ENCODE measurements at places on chromosomes 16 and 17.

- DNase-seq = no peak
- no peaks in the 10 kb centered on the region for H3K4me1 ChIP-seq
- no peak overlapping the region for H3K4me3 ChIP-seq
- H3K27me3 ChIP-seq = no peaks in the 10 kb centered on the region
- no peaks in the 10 kb centered on the region for H3K36me3 ChIP-seq
These were observed 961.9 kb downstream of the CDH8 start for GRCh38 chr16:61074324-61074723.

DNA sequence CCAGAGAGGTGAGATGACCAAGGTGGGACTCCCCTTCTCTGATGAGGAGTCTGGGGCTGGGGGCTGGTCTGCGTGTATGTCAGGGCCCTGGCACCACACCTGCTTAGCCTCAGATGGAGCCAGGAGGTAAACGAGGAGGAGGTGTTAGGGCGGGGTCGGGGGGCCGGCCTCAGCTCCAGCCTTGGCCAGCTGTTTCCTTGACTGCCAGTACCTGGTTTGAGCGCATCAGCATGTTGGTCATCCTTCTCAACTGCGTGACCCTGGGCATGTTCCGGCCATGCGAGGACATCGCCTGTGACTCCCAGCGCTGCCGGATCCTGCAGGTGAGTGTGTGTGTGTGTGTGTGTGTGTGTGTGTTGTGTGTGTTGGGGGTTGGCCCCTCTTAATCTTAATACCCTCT, 8.1 kb downstream of the CACNA1G start:
- H3K27ac ChIP-seq = no peak overlapping the region
- H3K27me3 ChIP-seq = peaks cover 34% of the 10 kb centered on the region
- H3K36me3 ChIP-seq = no peaks in the 10 kb centered on the region
- H3K4me3 ChIP-seq = no peak overlapping the region
- DNase-seq = no peak

GRCh38 chr17:76312735-76313134, 4.7 kb upstream of the QRICH2 start:
- H3K27me3 ChIP-seq = no peaks in the 10 kb centered on the region
- H3K36me3 ChIP-seq = no peaks in the 10 kb centered on the region
- H3K27ac ChIP-seq = no peak overlapping the region
- DNase-seq = no peak
- H3K4me3 ChIP-seq = no peak overlapping the region

- no peaks in the 10 kb centered on the region for H3K27me3 ChIP-seq
- no peaks in the 10 kb centered on the region for H3K36me3 ChIP-seq
- no peak overlapping the region for H3K27ac ChIP-seq
- no peak overlapping the region for H3K4me3 ChIP-seq
- peaks cover 43% of the 10 kb centered on the region for H3K4me1 ChIP-seq
- DNase-seq = no peak
These were observed 203.8 kb upstream of the CHMP6 start for GRCh38 chr17:80787881-80788280.

GRCh38 chr16:818592-818991, 18.1 kb upstream of the GNG13 start:
- DNase-seq = no peak
- H3K27ac ChIP-seq = no peak overlapping the region
- H3K36me3 ChIP-seq = no peaks in the 10 kb centered on the region
- no peaks in the 10 kb centered on the region for H3K4me1 ChIP-seq
- H3K4me3 ChIP-seq = no peak overlapping the region
- H3K27me3 ChIP-seq = peaks cover 87% of the 10 kb centered on the region

GRCh38 chr16:86573646-86574508, 4.5 kb upstream of the FOXL1 start:
- no peak overlapping the region for H3K27ac ChIP-seq
- H3K4me1 ChIP-seq = peaks cover 51% of the 10 kb centered on the region
- no peaks in the 10 kb centered on the region for H3K36me3 ChIP-seq
- peaks cover 82% of the 10 kb centered on the region for H3K27me3 ChIP-seq

GRCh38 chr16:30974348-30974747, 10.7 kb upstream of the HSD3B7 start:
- H3K27me3 ChIP-seq = no peaks in the 10 kb centered on the region
- H3K36me3 ChIP-seq = peaks cover 98% of the 10 kb centered on the region
- no peaks in the 10 kb centered on the region for H3K4me1 ChIP-seq
- no peak for DNase-seq

GRCh38 chr17:5610956-5611355, 26.6 kb upstream of the NLRP1 start:
- DNase-seq = peak; percentile 5
- no peak overlapping the region for H3K4me3 ChIP-seq
- H3K27me3 ChIP-seq = peaks cover 31% of the 10 kb centered on the region
- no peak overlapping the region for H3K27ac ChIP-seq

GRCh38 chr17:7589891-7590691, at the start of gene SOX15:
SOX15 (minus strand) TSS chr17:7590094; CDS start chr17:7589676, 418 bp downstream.
- peak within 1 kb of the TSS; percentile 27 for H3K4me3 ChIP-seq
- no peaks in the 10 kb centered on the region for H3K27me3 ChIP-seq
- H3K27ac ChIP-seq = peak within 1 kb of the TSS; percentile 57
- H3K4me1 ChIP-seq = peaks cover 27% of the 10 kb centered on the region
- no peak for DNase-seq
- peaks cover 76% of the 10 kb centered on the region for H3K36me3 ChIP-seq

DNA sequence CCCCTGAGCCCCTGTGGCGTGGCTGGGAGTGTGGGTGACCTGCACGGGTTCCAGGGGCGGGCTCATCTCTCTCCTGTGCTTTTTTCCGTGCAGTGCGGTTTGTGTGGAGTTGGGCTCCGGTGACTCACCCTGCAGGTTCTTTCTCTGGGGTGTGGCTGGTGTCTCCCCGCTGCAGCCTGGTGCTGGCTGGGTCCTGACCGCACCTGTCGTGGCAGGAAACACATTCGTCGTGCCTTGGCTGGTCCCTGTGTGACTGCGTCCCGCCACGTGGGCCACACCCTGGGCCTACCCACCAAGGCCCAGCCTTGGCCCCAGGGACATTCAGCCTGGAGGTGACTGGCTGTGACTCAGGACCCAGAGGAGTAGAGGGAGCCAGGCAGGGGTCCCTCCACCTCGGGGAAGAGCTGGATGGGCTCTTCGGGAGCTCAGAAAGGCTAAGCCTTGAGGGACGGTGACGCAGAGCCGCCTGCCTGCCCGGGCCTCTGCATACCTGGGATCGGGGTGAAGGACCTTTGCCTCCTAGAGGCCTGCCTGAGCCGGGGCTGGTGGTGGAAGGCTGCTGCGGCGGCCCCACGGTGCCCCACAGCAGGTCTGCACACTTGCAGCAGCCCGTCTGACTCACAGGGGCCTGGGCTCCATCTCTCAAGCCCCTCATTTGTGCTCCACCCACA, 7.8 kb downstream of the TRAF7 start:
- H3K4me1 ChIP-seq = peaks cover 31% of the 10 kb centered on the region
- peaks cover 26% of the 10 kb centered on the region for H3K36me3 ChIP-seq
- H3K27me3 ChIP-seq = no peaks in the 10 kb centered on the region

DNA sequence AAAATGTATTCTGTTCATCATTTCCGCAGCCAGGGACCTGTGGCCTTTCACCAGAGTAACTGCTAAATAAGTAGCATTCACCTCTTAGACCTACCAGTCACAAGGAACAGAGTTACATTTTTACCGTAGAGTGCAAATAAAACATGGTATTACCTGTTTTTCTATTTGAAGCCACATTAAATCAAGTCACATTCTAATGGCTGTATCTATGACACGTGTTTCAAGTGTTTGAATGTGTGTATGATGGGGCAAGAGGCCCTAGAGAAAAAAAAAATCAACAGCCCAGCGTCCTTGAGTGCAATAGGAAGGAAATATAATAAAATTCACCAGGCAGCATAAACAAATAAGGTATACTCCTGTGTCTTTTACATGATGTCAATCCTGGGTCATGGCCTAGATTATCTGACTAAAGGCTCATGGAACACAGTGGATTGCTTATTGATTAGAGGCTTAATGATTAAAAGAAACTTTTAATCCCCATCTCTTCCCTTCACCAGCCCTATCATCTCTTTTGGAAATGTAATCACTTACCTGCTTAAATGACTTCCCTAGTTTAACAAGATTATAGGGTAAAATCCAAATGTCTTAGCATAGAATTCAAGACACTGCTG, 168.7 kb upstream of the CDH5 start:
- H3K27me3 ChIP-seq = no peaks in the 10 kb centered on the region
- no peaks in the 10 kb centered on the region for H3K36me3 ChIP-seq
- no peak overlapping the region for H3K27ac ChIP-seq
- H3K4me1 ChIP-seq = no peaks in the 10 kb centered on the region

- no peaks in the 10 kb centered on the region for H3K36me3 ChIP-seq
- no peak overlapping the region for H3K27ac ChIP-seq
- H3K27me3 ChIP-seq = peaks cover 35% of the 10 kb centered on the region
- DNase-seq = no peak
- no peaks in the 10 kb centered on the region for H3K4me1 ChIP-seq
These were observed 487.1 kb downstream of the GRIN2A start for GRCh38 chr16:9695152-9695551.

GRCh38 chr16:60811657-60812056, 1224.6 kb downstream of the CDH8 start:
- no peak overlapping the region for H3K4me3 ChIP-seq
- H3K27me3 ChIP-seq = no peaks in the 10 kb centered on the region

- H3K36me3 ChIP-seq = no peaks in the 10 kb centered on the region
- no peak overlapping the region for H3K4me3 ChIP-seq
- H3K27me3 ChIP-seq = no peaks in the 10 kb centered on the region
- H3K4me1 ChIP-seq = peaks cover 40% of the 10 kb centered on the region
These were observed 125.2 kb upstream of the SDK2 start for GRCh38 chr17:73769479-73769878.

- H3K27me3 ChIP-seq = peaks cover 3% of the 10 kb centered on the region
- no peak for DNase-seq
- H3K36me3 ChIP-seq = no peaks in the 10 kb centered on the region
- no peak overlapping the region for H3K27ac ChIP-seq
These were observed 33.2 kb upstream of the TAC4 start for GRCh38 chr17:49881054-49881402.

- H3K36me3 ChIP-seq = no peaks in the 10 kb centered on the region
- no peak overlapping the region for H3K4me3 ChIP-seq
- H3K27ac ChIP-seq = no peak overlapping the region
- H3K4me1 ChIP-seq = no peaks in the 10 kb centered on the region
These were observed 10.4 kb downstream of the SLC6A4 start for GRCh38 chr17:30225112-30225511.

DNA sequence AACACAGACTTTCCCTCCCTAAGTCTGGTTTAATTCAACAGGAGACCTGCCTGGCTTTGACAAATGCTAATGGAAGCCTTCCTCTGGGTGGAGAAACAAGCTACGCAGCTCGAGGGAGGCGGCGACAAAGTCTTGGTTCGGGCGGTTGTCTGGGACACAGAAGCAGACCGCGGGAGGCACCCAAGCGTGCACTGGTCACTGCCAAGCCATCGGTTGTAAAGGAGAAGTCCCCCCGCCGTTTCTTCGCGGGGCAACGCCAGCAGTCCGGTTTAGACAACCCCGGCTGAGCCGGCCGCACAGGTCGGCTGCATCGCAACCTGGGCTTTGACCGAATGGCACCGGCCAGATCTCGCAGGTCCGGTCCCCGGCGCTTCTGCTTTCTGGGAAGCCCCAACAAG, 586 bp downstream of the GLYR1 start:
- peak; percentile 63 for DNase-seq
- H3K4me3 ChIP-seq = peak overlapping the region; percentile 97
- H3K27me3 ChIP-seq = no peaks in the 10 kb centered on the region
- H3K4me1 ChIP-seq = peaks cover 46% of the 10 kb centered on the region

DNA sequence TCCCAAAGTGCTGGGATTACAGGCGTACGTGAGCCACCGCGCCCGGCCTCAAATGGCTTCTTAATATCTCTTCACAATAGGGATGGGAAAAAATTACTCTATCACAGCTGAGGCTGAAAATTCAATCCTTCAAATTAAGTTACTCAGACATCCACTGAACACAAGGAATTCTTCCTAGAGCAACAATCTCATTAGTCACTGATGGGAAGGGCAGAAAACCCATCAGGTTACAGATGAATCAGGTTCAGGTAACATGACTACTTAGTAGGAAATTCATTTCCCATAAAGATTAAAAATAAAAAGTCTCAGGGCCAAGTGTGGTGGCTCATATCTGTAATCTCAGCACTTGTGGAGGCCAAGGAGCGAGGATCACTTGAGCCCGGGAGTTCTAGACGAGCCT, 42.5 kb upstream of the ABR start:
- H3K4me3 ChIP-seq = no peak overlapping the region
- H3K36me3 ChIP-seq = no peaks in the 10 kb centered on the region
- no peak for DNase-seq

- H3K4me3 ChIP-seq = no peak overlapping the region
- H3K4me1 ChIP-seq = peaks cover 50% of the 10 kb centered on the region
- no peak overlapping the region for H3K27ac ChIP-seq
These were observed 9.5 kb downstream of the CYB561 start for GRCh38 chr17:63436523-63437110.

- H3K27me3 ChIP-seq = no peaks in the 10 kb centered on the region
- no peaks in the 10 kb centered on the region for H3K4me1 ChIP-seq
- DNase-seq = no peak
- H3K36me3 ChIP-seq = no peaks in the 10 kb centered on the region
- H3K27ac ChIP-seq = no peak overlapping the region
These were observed 70.3 kb downstream of the PMP22 start for GRCh38 chr17:15194859-15195277.

- H3K27ac ChIP-seq = no peak overlapping the region
- no peaks in the 10 kb centered on the region for H3K36me3 ChIP-seq
- DNase-seq = no peak
These were observed 9.5 kb downstream of the TBX21 start for GRCh38 chr17:47742319-47743181.

- H3K36me3 ChIP-seq = no peaks in the 10 kb centered on the region
- no peak overlapping the region for H3K4me3 ChIP-seq
- DNase-seq = no peak
- no peaks in the 10 kb centered on the region for H3K27me3 ChIP-seq
- H3K4me1 ChIP-seq = no peaks in the 10 kb centered on the region
These were observed 14.4 kb upstream of the METRNL start for GRCh38 chr17:83064732-83065659.

DNA sequence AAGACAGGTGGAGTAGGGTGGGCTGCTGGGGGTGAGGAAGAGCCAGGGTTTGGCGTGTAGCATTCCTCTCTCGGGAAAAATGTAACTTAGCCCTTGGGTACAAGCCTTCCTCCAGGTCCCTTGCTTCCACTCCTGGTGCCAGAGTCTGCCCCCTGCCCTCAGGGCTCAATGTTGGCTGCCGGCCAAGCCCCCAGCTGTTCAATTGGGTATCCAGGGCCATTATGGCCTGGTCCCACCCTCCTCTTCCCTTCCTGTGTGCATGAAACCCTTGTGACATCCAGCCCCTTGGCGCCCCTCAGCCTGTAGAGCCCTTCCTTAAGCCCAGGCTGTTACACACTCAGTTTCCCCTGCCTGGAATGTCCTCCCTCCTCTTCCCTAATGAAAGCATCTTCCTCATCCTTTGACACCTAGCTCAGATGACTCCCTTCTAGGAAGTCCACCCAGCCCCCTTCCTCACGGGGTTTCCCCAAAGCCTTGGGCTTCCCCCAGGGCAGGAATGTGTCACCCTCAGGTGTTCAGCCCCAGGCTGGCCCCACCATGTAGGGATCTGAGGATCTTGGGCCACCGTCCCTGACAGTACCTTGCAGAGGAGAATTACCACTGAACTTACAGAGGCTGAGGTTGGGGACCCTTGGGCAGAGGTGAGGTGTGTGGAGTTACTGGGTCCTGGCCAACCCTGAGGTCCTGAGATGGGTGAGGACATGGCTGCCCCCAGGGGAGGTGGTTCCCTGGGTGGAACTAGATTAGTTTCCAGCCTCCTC, 30.0 kb downstream of the B9D1 start:
- no peak for DNase-seq
- no peaks in the 10 kb centered on the region for H3K4me1 ChIP-seq
- H3K27ac ChIP-seq = no peak overlapping the region
- no peaks in the 10 kb centered on the region for H3K27me3 ChIP-seq
- no peak overlapping the region for H3K4me3 ChIP-seq

Measured in heart right ventricle (tissue), 16 donors.